Lower lobe of right lung (tissue), 2 donors: ENCODE measurements at places on chromosomes 11 and 22. TPM values are rescaled to one million over a fixed set of nuclear protein-coding genes. Genes with fewer than 3 reads are reported as not detected.

DNA sequence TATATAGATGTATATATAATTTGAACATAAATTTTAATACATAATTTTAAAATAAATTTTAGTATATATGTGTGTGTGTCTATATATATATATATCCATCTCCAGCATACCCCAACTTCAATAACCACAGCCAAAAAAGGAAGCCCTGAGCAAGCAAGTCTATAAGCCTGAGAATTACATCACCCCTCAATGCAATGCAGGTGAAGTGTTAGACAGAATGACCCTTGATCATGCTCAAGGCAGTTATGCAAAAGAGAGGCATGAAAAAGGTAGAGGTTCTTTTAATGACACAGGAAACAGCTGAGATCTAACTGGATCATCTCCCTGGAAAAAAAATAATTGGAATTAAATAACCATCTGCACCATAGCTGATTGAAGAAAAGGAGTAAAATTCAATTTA is 557.9 kb upstream of the ANO5 start:
- DNase-seq = no peak

DNA sequence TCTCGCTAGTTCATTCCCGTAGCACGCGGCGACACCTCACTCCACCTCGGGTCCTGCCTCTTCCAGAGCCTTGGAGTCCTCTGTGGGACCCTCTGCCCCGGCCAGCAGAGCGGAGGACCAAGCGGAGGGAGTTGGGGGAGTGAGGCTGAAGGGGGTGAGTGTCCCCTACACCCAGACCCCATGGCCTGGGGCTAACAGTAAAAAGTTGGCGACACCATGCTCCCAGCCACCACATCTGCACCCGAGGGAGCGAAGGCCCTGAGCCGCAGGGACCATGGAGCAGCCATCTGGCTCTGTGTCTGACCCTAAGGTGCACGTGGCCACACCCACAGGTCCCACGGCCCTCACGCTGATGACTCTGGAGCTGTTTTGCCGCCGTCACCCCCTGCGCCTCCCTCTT is 293.8 kb downstream of the BRD1 start:
- DNase-seq = no peak

- DNase-seq = peak; percentile 51
These were observed 8.2 kb downstream of the PDGFB start for GRCh38 chr22:39236321-39237317.

- DNase-seq = no peak
These were observed 336.1 kb upstream of the C11orf87 start for GRCh38 chr11:109085708-109086373.

DNA sequence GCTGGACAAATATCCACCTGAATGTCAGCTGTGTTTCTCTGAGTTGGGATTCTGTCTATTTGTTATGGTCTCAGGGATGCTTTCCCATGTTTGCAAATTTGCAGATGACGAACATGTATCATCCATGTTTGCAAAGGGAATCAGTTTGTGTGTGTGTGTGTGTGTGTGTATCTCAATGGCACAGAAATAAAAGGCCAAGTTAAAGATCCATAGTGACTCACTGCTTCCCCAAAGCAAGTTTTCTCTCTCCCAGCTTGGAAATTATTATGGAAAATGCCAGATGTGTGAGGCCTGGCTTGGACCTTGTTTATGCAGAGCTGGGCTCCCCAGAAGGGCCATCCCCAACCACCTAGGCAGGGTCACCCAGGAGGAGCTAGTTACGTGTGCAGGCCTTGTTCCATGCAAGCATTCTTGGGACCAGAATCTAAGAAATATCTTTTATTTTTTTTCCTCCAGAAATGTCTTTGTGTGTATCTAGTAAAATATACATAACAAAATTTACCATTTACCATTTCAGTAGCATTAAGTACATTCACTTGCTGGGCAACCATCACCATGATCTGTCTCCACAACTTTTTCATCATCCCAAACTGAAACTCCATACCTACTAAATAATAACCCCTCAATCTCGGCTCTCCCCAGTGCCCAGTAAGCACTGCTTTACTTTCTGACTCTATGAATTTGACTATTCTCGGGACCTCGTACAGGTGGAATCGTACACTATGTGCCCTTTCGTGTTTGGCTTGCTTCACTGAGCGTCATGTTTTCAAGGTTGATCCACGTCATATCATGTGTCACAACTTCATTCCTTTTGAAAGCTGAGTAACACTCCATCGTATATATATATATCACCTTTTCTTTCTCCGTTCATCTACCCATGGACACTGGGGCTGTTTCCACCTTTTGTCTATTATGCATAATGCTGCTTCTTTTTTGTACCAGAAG is 56.6 kb upstream of the WNT7B start:
- DNase-seq = no peak

GRCh38 chr11:66868726-66869566 is 12.1 kb downstream of the LRFN4 start:
- DNase-seq = peak; percentile 85

DNA sequence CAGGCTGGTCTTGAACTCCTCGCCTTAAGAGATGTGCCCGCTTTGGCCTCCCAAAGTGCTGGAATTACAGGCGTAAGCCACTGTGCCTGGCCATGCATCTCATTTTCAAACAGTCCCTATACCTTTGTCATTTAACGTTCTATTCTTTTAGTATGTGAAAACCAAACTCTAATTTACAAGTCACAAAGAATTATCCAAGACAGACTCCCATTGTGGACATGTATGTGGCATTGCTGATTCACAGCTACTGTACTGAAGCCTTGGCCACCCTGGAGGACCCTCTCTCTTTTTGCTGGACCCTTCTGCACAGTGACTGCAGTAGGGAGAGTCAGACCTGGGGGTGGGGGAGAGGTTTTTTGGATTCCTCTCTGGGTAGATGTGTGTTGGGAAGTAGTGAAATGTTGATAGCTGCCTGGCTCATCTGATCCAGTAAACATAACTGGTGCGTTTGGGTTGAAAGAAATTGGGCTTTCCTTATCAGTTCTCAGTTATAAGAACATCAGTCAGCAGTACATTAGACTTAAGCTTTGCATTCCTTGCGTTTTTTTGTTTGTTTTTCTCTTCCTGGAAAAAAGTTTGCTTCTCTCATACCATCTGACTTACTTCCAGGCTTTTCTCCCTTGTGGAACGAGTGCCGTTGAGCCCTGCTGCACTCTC is 65.9 kb downstream of the MED15 start:
- no peak for DNase-seq

GRCh38 chr22:44023404-44024287 is 456 bp upstream of the PARVB start:
- peak; percentile 60 for DNase-seq

- no peak for DNase-seq
These were observed 6.2 kb downstream of the MYO18B start for GRCh38 chr22:25748140-25748539.

Gene CPT1B
- 12.6 TPM for total RNA-seq

Gene TRIM49
- not detected for total RNA-seq

Gene OR4A5
- not detected for total RNA-seq

Gene MMP10
- total RNA-seq = not detected

Gene PGR
- 1.9 TPM for total RNA-seq

Gene RASD2
- 3.6 TPM for total RNA-seq

Gene OTOG
- total RNA-seq = not detected

Gene HMOX1
- 68.3 TPM for total RNA-seq

Gene POU2AF2
- total RNA-seq = not detected

Gene JAM3
- 32.1 TPM for total RNA-seq
